ENCODE measurements at places on chromosomes 1 and 21.

DNA sequence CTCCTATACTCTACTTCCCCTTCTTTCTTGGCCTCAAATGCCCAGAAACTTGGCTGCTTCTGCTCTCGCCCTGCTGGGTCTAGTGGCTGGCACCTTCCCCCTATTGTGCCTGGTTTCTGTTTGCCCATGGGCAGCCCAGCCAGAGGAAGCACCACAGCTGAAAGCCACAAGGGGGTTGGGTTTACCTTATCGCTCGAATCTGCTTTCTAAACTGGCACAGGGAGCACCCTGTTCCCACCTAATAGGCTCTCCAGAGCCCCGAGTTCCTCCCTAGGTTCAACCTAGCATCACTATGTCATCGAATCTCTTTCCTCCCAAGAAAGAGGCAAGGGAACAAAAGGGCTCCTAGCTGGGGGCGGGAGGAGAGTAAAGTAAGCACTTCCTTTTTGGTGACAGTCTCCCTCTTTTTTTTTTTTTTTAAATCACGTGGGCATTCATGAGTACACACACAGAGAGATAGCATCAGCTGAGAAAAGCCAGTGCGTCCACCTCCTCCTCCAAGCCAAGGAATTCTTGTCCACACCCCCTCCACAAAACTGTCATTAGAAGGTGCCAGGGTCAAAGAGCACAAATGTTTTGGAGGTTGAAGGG, 72.8 kb downstream of the PLEKHA6 start:
- DNase-seq: no peak

- no peak for DNase-seq
These were observed 50.1 kb downstream of the NENF start for GRCh38 chr1:212482637-212483441.

DNA sequence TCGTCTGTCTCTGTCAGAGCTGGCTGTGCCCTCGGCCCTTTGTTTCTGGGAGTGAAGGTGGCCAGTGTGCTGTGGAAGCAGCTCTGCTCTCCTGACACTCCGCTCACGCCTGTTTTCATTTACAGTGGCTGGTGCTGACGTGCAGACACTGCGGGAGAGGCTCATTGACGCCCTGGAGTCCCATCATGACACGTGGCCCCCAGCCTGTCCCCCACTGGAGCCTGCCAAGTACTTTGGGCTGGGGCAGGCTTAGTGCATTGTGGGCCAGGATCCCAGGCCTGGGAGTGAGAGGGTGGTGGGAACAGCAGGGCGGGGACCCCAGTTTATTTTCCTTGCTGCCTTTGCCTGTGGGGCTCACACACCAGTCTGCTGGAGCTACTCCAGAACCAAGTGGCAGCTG, 21.1 kb downstream of the QSOX1 start:
- DNase-seq: no peak

DNA sequence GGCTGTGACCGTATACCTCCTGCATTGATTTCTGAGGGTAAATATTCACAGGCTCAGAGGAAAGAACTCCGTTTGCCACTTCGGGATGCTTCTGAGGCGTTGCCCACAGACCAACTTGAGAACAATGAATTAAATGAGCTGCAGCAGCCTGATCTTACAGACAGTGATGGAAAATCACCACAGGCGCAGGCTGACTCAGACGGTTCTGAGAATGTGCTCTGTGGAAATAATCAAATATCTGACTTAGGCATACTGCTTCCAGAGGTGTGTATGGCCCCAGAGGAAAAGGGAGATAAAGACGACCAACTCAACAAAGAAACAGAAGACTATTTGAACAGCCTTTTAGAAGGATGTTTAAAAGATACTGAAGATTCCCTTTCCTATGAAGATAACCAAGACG, 76.7 kb upstream of the SCCPDH start:
- peak; percentile 25 for DNase-seq

- no peak for DNase-seq
These were observed 37.4 kb downstream of the UBE4B start for GRCh38 chr1:10070206-10070605.

DNA sequence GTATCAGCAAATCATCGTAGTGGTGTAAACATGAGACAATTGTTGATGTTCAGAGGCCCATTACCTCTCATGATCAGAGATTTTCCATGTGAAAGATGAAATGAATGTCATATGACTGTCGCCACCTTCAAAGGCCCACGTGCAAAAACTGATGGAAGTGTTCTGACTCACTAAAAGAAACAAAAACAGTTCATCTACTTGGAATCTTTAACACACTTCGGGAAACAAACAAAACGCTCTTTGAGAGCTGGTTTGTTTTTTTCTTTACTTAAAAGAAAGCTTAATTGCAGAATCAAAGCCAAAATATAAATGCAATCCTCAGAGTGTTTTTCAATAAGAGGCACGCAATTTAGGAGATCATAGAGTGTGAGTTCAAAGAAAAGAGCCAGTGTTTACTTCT, 100.8 kb downstream of the PLPPR4 start:
- no peak for DNase-seq

DNA sequence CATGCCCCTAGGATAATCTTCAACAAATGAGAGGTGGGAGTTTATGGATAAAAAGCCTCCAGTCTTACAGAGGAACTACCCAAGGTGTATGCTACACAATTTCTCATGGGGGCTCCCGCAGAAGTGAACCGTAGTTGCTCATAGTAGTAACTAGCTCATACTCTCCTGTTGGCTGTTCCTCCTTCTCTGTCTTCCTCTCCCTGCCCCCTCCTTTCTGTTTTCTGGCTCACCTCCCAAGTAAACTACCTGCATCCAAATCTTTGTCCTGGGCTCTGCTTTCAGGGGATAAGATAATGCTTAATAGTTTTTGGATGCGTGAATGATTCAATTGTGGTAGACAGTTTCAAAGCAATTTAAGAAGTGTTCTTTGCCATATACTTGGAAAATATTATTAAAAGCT, 90.1 kb upstream of the ROR1 start:
- no peak for DNase-seq

DNA sequence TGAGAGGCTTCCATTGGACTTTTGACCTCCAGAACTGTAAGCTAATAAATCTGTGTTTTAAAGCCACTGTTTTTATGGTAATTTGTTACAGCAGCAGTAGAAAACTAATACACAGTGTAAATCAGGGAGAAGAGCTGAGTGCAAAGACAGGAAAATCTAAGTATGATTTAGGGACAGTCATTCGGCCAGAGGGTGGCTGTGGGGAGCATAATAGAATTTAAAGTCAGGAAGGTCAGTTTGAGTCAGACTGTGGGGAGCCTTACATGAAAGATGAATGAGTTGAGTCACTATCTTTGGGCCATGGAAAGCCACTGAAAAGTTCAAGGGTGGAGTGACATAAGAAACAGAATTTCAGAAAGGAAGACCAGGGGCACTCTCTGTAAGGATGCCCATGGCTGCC, 52.4 kb upstream of the SSX2IP start:
- no peak for DNase-seq

DNA sequence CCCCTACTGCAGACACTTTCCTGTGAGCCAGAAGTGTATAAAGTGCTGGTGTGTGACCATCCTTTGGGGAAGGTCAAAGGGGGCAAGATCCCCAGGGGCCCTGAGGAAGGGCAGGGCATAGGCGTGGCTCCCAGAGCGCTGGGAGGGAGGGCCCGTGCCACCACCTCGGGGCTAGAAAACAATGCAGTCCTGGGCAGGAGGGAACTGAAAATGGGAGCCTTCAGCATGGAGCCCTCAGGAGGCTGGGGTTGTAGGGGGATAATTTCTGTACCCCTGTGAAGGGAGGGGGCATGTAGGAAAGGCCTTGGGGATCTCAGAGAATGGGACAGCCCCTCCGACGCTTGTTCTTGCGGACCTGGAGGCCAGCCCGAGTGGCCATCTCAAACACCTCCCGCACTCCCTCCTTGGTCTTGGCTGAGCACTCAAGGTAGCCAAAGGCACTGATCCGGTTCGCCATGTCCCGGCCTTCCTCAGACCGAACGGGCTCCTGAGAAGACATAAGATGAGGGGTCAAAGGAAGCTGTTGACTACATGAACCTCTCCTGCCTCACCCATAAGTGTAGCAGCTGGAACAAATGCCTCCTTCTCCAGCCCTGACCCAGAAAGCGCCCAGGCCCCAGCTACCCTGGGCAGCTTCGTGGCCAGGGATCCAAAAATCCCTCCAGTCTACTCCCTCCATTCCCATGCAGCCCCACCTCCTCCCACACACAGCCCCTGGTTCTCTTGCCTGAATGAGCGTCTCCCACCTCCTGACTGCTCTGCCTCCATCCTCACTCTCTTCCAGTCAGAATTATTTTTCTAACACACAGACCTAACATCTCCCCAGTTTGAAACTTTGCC, 5.5 kb downstream of the RHOC start:
- DNase-seq: no peak

DNA sequence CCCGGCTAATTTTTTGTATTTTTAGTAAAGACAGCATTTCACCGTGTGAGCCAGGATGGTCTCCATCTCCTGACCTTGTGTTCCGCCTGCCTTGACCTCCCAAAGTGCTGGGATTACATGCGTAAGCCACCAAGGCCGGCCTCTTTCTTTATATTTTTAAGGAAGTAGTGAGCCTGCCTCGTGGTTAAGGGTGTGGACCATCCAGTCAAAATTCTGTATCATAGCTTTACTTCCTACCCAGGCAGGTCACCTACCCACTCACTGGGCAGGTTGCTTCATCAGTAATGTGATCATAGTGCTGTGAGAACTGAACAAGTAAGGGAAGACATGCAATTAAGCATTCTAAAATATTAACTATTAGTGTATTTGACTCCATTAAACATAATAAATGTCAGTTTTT, 8.1 kb upstream of the ACOT7 start:
- DNase-seq: no peak

DNA sequence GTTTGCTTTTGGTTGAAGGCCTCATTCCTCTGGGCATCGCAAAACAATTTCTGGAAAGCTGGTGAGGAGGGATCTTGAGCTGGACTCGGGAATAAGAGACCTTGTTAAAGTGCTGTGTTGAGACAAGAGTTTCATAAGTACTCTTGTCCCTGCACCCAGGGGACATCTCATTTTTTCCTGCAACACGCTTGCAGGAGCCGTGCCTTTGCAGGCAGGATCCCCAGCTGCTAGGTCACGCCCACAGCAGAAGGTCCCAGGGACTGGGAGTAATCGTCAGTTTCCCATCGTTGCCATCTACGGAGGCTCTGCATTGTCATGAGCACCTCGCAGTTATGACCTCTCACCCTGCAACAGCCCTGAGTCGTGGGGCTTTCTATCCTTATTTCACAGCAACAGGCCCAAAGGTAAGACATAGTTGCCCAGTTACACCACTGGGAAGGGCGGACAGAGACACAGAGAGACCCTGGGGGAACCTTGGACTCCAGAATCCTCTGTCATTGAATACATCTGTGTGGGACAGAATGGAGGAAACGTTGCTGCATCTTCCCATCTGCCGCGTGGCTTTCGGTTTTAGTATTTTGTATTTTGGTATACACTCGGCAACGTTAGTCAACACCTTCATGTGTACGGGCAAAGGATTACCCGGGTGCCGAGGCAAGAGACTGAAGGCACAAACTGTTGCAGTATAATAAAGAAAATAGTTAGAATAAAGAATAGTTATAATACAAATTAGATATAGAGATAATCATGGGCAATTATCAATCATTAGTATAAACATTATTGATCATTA, 60.4 kb upstream of the DMRTB1 start:
- DNase-seq: no peak

- no peak for DNase-seq
These were observed 37.2 kb downstream of the RIMS3 start for GRCh38 chr1:40627987-40628902.

GRCh38 chr1:212182171-212182570, 103.0 kb upstream of the PPP2R5A start:
- no peak for DNase-seq

- DNase-seq: no peak
These were observed 72.7 kb upstream of the NBPF4 start for GRCh38 chr1:108316545-108316944.

GRCh38 chr1:18339161-18339560, 141.6 kb upstream of the KLHDC7A start:
- no peak for DNase-seq

DNA sequence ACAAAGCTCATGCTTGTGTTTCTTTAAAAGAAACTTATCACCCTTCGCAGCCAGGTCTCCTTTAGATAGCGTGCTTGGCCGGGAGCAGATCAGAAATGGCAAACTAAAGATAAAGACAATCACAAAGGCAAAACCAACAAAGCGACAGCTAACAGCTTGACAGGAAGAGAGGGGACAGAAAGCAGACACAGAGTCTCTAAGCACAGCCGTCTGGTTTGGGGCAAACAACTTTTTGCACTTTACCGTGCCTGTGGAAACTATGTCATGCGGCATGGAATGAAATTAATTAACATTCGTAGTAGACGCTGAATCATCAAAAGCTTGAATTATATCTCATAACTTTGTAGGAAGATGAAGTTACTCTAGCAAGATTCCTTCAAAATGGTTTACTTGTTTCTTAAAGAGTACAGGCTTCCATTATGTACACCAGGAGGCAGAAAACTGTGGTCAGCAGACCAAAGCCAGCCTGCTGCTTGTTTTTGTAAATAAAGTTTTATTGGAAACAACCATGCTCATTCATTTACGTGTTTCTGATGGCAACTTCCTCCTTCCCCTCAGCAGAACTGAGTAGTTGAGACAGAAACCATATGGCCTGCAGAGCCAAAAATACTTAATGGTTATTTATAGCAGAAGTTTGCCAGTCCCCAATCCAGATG, 183.2 kb downstream of the KIF26B start:
- DNase-seq: no peak

GRCh38 chr1:207670997-207671396, 26.1 kb downstream of the CR1L start:
- DNase-seq: no peak

- no peak for DNase-seq
These were observed 38.2 kb downstream of the MATN1 start for GRCh38 chr1:30684881-30685795.

- DNase-seq: no peak
These were observed 4.1 kb downstream of the ZC3H12A start for GRCh38 chr1:37478451-37478881.

GRCh38 chr1:56235909-56236510, 343.4 kb downstream of the PLPP3 start:
- DNase-seq: no peak

GRCh38 chr1:245484176-245484575, 329.4 kb downstream of the KIF26B start:
- no peak for DNase-seq

GRCh38 chr1:77536813-77537212, 145.6 kb downstream of the ZZZ3 start:
- peak; percentile 94 for DNase-seq

GRCh38 chr21:44892536-44893277, 19.2 kb upstream of the PTTG1IP start:
- DNase-seq: peak; percentile 71

- no peak for DNase-seq
These were observed 26.7 kb downstream of the TSPAN2 start for GRCh38 chr1:115062542-115063004.

Data from muscle of back (tissue), 13 donors.